Lung microvascular endothelial cell (primary cell): ENCODE measurements at places on chromosomes 13 and 19. TPM values are rescaled to one million over a fixed set of nuclear protein-coding genes. Genes with fewer than 3 reads are reported as not detected.

DNA sequence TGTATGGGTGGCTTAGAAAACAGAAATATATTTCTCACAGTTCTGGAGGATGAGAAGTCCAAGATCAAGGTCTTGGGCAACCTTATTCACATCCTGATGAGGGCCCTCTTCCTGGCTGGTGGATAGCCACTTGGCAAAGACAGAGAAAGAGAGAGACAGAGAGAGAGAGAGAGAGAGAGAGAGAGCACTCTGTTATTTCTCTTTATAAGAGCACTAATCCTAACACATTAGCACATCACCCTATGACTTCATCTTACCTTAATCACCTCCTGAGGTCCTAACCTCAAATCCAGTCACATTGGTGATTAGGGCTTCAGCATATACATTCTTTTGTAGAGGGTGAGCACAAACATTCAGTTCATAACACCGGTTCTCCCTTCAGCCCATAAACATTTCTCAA lies 430.3 kb downstream of the EFNB2 start:
- no peak for DNase-seq

- DNase-seq: no peak
Observed at GRCh38 chr19:1156830-1157615, 17.0 kb downstream of the SBNO2 start.

GRCh38 chr19:15141143-15141542 lies 33.9 kb downstream of the SYDE1 start:
- DNase-seq: no peak

GRCh38 chr13:90956031-90956430 lies 391.5 kb upstream of the MIR17HG start:
- DNase-seq: no peak

DNA sequence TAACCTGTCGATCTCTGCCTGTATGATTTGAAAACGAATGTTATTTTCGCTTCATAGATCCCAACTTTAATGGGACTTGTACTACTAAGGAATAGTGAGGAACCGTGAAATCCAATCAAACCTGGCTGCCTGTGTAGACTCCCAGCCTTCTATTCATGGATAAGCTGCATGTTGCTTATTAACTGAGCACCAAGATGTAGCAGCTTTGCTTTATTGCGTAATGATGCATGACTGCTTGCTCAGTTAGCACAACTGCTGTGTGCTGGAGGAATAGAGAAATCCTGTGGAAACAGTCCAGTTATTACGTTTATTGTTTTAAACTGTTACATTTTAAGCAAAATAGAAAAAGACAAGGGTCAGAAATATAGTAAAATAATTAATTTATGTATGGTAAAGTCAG lies 108.2 kb downstream of the SHISA2 start:
- DNase-seq: no peak

- peak; percentile 85 for DNase-seq
Observed at GRCh38 chr19:38304866-38305429, 897 bp downstream of the C19orf33 start.

GRCh38 chr19:7920519-7921301 lies 572 bp downstream of the SNAPC2 start:
- peak; percentile 99 for DNase-seq

DNA sequence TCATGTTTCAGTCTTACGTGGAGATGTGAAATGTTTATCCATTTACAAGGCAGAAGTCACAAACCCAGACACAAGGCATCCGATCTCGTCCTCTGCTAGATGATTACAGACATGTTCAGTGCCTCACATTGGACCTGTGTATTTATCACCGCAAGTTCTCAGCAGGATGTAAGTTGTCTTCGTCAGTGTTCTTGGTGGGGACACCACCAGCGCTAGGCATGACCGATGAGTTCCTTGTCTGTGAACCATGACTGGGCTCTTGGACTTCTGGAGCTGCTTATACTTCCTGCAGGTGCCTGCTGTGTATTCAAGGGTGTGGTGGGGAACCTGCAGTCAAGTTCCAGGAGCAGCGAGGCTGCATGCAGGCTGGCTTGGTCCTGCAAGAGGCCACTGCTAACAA lies 105.4 kb downstream of the URI1 start:
- no peak for DNase-seq

DNA sequence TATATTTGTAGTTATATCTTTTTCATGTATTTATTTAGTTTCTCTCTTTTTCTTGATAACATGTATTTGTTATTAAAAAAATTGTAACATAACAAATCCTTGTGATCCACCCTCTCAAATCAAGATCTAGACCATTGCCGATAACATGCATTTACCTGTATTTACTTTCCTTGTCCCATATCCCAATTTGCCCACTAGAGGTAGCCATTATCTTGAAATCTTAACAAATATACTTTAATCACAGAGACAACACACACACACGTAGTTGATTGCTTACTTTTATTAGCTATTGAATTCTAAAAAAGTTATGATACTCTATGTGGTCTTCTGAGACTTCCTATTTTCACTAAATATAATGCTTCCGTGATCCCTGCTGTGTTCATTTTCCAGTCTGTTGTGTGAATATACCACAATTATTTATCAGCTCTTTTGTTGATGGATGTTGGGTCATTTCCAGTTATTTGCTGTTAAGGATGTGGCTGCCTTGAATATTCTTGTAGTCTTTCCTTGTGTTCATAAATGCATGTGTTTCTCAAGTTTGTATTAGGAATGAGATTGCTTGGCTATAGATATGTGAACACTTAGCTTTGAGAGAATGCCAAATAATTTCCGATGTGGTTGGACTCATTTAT lies 31.3 kb upstream of the ZMYM2 start:
- peak; percentile 64 for DNase-seq

GRCh38 chr13:60494296-60494695 lies 97.3 kb downstream of the TDRD3 start:
- no peak for DNase-seq

- DNase-seq: peak; percentile 76
Observed at GRCh38 chr19:5166262-5166661, 174.3 kb downstream of the PTPRS start.

DNA sequence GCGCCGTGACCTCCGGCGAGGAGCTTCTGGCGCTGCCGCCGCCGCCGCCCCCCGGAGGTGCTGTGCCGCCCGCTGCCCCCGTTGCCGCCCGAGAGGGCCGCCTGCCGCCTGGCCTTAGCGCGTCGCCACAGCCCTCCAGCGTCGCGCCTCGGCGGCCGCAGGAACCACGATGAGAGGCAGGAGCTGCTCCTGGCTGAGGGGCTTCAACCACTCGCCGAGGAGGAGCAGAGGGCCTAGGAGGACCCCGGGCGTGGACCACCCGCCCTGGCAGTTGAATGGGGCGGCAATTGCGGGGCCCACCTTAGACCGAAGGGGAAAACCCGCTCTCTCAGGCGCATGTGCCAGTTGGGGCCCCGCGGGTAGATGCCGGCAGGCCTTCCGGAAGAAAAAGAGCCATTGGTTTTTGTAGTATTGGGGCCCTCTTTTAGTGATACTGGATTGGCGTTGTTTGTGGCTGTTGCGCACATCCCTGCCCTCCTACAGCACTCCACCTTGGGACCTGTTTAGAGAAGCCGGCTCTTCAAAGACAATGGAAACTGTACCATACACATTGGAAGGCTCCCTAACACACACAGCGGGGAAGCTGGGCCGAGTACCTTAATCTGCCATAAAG lies 4.8 kb downstream of the PDX1 start:
- DNase-seq: no peak

- no peak for DNase-seq
Observed at GRCh38 chr19:13408889-13409518, 97.3 kb downstream of the CACNA1A start.

- no peak for DNase-seq
Observed at GRCh38 chr19:13483215-13483614, 23.1 kb downstream of the CACNA1A start.

GRCh38 chr13:51772105-51772455 lies 31.9 kb downstream of the DHRS12 start:
- no peak for DNase-seq

DNA sequence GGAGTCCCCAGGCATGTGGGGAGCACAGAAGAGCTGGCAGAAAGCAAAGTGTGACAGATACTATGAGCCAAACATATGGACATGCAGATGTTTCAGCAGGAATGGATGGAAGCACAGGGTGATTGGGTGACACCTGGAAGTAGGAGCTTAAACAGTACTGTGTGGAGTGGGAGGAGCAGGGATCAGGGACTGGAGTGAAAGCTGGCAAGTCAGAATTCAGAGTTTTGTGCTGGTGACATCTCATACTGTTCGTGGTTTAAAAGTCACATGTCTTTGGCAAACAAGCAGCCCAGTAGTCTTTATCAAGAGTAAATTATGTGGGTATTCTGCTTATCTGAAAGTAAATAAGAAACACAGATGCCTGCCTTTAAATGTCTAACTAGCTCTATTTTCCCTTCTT lies 408.2 kb downstream of the COG6 start:
- peak; percentile 7 for DNase-seq

GRCh38 chr19:18349524-18350128 lies 9.2 kb downstream of the PGPEP1 start:
- peak; percentile 74 for DNase-seq

GRCh38 chr13:110407531-110407930 lies 100.4 kb downstream of the COL4A2 start:
- DNase-seq: peak; percentile 57

DNA sequence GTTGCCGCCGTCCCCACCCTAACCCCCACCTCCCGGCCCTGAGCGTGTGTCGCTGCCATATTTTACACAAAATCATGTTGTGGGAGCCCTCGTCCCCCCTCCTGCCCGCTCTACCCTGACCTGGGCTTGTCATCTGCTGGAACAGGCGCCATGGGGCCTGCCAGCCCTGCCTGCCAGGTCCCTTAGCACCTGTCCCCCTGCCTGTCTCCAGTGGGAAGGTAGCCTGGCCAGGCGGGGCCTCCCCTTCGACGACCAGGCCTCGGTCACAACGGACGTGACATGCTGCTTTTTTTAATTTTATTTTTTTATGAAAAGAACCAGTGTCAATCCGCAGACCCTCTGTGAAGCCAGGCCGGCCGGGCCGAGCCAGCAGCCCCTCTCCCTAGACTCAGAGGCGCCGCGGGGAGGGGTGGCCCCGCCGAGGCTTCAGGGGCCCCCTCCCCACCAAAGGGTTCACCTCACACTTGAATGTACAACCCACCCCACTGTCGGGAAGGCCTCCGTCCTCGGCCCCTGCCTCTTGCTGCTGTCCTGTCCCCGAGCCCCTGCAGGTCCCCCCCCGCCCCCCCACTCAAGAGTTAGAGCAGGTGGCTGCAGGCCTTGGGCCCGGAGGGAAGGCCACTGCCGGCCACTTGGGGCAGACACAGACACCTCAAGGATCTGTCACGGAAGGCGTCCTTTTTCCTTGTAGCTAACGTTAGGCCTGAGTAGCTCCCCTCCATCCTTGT lies 6.4 kb downstream of the YIPF2 start:
- no peak for DNase-seq

DNA sequence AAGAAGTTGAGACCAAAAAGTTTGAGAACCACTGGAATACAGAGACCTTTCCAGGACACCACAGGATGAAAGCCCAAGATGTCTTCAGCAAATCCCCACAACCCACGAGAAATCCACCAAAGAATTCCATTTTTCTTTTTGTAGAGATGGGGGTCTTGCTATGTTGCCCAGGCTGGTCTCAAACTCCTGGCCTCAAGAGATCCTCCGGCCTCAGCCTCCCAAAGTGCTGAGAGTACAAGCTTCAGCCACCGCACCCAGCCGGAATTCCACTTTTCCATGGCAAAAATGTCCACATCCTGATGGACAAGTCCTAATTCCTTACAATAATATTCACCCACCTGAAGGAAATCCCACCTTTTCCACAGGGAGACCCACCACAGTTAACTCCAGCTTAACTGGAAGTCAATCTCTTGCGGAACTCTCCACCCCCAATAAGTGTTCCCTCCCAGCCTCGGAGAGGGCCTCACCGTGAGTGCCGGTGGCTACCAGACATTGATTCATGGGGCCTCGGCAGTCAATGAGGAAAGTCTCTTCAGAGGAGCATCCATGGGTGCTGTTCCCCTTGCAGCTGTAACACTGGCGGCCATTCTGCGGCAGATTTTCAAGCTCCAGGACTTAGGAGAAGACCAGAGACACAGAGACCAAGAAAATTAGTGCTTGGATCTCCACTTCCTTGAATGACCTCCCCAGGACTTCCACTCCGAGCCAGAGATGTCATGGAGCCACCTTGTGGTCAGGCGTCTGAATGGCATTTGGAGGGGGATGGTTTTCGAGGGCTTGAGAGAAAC lies 12.3 kb upstream of the CADM4 start:
- peak; percentile 73 for DNase-seq

DNA sequence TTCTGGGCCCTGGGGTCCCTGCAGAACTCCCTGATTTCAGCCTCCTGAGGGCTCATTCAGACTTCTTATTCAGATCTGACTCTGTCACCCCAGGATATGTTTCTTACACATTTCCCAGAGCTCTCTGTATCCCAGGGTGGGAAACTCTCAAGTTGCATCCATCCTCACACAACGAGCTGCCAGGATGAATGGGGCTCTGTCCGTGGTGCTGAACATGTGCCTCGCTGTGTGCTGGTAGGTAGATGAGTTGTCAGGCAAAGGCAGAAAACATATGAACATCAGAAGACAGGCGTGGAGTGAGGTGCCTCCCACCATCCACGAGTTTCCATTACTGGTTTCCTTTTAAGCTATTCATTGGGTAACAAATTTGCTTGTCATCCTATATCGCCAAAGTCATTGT lies 11.4 kb upstream of the IGFL1 start:
- DNase-seq: peak; percentile 65

GRCh38 chr13:22082030-22082429 lies 411.2 kb downstream of the FGF9 start:
- no peak for DNase-seq

DNA sequence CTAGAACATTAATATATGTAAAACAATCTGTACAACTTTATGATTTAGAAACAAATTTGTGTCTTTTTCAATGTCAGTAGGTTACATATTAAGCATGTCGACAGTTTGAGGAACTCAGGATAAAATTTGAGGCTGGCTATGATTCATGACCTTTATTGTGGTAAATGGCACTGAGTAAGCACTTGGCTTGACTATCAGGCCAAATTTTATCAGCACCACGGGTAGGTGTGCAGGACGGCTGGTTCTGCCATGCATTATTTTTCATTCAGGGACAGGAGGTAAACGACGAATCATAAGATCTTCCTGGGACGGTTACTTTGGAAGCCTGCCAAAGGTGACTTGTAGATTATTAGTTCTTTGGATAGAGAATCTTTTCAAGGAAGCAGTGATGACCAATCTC lies 19.9 kb upstream of the CYP4F8 start:
- DNase-seq: no peak

EPSTI1 gene
- total RNA-seq: 0.79 and 1.3 TPM in 2 replicates

FCER2 gene
- not detected in 2 replicates for total RNA-seq

ZNF536 gene
- not detected in 2 replicates for total RNA-seq

FLT3LG gene
- total RNA-seq: 0.79 and 0.87 TPM in 2 replicates

FDX2 gene
- 6.8 and 13.9 TPM in 2 replicates for total RNA-seq

KIR2DL3 gene
- not detected in 2 replicates for total RNA-seq

RGCC gene
- 27.6 and 144 TPM in 2 replicates for total RNA-seq

ADGRE2 gene
- under 0.01 and 0.60 TPM in 2 replicates for total RNA-seq

RHPN2 gene
- total RNA-seq: 4.4 and 10.9 TPM in 2 replicates

MYH14 gene
- total RNA-seq: under 0.01 TPM in 2 replicates

HSD17B14 gene
- total RNA-seq: 0.60 and 2.6 TPM in 2 replicates

FFAR2 gene
- not detected in 2 replicates for total RNA-seq

GFY gene
- not detected in 2 replicates for total RNA-seq

RNF126 gene
- 25.5 and 27.8 TPM in 2 replicates for total RNA-seq
